ENCODE measurements at places on chromosomes 4 and X. TPM values are rescaled to one million over a fixed set of nuclear protein-coding genes. Genes with fewer than 3 reads are reported as not detected.

The CLDN34 gene
- total RNA-seq: not detected

DNA sequence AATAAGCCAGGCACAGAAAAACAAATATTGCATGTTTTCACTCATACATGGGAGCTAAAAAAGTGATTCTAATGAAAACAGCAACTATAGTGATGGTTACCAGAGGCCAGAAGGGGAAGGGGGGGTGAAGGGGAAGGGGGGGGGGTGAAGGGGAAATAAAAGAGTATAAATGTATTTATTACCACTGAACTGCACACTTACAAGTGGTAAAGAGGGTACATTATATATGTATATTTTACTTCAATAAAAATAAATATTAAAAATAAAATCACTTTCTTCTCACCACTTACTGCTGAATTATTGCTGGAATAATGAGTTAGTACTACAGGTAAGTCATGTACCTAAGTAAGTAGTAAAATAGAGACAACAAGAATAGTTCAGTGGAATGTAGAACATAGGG lies 2.1 kb upstream of the VCX3B start:
- no peak for DNase-seq

The SSX3 gene
- not detected for total RNA-seq

GRCh38 chrX:121036137-121036536 lies 11.3 kb upstream of the GLUD2 start:
- no peak for DNase-seq

The FAM50A gene
- total RNA-seq: 85.2 TPM
